Endothelial cell (in vitro differentiated cells): ENCODE measurements at places on chromosomes 5 and 9.

DNA sequence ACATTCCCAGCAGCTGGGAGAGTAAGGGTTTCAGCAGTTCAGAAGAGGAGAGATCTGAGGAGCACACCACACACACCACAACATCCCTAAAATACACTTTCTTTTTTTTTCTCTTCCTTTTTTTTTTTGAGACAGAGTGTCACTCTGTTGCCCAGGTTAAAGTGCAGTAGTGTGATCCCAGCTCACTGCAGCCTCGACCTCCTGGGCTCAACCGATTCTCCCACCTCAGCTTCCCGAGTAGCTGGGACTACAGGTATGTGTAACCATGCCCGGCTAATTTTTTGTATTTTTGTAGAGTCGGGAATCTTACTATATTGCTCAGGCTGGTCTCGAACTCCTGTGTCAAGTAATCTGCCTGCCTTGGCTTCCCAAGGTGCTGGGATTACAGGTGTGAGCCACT is 9.7 kb upstream of the UBAP1 start:
- no peak for DNase-seq

DNA sequence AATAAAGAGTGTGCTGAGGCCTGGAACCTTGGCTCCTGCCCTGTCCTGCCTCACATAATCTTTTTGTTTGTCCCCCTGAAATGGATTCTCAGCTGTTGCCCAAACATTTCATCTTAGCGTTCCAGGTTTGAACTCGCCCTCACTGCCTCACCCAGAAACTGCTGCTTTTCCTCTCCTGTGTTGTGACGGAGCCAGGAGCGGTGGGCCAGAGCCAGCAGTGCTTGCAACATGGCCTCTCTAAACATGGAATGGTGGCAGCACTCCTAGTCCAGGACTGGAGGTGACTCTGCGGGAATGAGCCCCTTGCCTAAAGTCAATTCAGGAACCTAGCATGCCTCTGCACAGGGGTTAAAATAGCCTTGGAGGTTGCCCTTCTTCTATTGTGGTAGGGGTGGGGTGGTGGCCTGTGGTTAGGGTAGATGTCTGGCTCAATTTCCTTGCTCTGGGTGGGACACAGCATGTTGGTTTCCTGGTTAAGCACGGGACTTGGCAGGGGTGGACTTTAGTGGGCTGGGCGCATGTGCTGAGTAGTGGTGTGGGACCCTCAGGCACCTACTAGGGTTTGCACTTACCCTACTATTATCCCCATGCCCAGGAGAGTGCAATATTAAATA is 101.6 kb downstream of the SLC25A46 start:
- no peak for DNase-seq

DNA sequence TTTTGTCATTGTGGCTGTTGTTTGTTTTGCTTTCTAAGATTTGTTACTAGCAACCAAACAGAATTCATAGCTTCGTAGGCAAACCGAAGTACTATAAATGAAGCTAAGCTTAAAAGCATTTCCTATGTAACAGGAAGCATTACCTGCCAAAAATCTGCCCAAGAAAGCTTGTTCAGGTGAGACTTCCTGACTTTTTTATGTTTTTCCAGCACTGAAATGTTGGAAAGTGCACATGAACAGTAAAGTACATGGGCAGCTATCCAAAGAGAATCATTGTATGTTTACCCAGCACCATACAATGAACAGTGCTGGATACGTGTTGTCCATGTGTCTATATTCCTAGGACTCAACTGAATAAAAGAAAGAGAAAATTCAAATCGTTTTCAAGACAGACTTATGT is 247.1 kb downstream of the NFIB start:
- DNase-seq: no peak

GRCh38 chr5:150600616-150601490 is 39.6 kb upstream of the SYNPO start:
- DNase-seq: no peak

GRCh38 chr5:80119372-80119771 is 84.2 kb downstream of the THBS4 start:
- DNase-seq: no peak

DNA sequence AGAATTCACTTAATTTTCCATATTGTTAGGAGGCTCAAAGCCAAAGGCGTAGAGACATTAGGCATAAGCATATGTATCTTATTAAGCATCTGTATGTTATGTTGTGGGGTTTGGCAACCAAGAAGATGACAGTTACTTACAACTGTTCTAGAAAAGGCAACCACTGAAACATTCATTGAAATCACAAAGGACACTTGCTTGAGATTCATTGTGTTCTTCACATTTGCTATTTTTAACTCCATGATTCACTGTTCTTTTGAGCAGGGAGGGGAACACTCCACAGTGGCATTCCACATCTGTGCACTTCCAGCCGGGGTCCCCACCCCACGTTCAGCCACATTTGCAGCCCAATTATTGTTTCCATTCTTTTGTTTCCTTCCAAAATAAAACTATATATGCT is 107.1 kb downstream of the PALM2AKAP2 start:
- no peak for DNase-seq

DNA sequence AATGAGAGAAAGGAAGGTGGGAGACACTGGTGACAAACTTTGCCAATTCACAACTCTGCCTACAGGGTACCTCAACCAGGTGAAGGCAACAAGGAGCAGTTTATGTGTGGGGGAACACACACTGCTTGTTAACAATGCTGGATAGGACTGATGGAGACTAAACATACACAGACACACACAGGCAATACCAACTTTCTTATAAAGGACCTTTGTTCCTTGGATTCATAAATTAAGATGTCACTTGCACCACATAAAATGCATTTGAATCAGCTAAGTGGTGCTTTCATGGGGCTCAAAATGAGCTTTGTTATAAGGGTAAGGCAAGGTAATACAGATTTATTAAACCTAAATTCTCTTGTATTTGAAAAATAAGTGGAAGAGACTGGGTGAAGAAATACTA is 4.0 kb downstream of the TSTD2 start:
- DNase-seq: no peak

GRCh38 chr5:155260798-155261197 is 247.2 kb downstream of the KIF4B start:
- peak; percentile 13 for DNase-seq

DNA sequence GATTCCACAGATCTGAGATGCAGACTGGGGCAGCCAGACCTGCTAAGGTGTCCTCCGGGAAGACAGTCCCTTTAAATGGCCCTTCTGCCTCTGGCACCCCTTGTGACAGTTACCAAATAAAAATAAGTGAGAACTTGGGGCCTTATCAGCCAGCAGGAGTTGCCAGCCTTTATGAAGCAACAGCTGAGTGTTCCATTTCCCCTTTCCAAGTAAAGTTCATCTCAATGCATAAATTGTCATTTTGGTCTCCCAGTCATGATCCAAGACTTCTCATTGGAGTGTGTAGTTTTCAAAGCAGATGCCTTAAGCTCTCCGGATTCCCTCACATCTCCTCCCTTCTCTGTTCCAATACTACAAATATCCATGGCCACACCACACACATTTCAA is 4.1 kb downstream of the PTCH1 start:
- no peak for DNase-seq

DNA sequence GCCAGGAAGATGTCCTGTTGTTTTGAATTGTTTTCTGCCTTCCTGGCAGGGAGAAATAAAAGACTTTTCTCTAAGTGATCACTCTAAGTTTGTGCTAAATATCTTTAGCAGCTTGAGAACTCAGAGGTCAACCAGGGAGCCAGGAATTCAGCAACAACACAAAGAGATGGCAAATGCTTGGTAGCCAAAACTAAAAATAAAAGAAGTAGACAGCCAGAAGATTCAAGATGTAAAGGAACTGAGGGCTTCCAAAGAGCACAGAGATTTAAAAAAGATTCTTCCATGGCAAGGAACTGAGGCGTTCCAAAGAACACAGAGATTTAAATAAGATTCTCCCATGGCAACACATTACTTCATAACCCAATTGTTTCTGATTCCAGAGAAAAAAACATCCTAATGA is 9.6 kb downstream of the DNAH5 start:
- DNase-seq: no peak

DNA sequence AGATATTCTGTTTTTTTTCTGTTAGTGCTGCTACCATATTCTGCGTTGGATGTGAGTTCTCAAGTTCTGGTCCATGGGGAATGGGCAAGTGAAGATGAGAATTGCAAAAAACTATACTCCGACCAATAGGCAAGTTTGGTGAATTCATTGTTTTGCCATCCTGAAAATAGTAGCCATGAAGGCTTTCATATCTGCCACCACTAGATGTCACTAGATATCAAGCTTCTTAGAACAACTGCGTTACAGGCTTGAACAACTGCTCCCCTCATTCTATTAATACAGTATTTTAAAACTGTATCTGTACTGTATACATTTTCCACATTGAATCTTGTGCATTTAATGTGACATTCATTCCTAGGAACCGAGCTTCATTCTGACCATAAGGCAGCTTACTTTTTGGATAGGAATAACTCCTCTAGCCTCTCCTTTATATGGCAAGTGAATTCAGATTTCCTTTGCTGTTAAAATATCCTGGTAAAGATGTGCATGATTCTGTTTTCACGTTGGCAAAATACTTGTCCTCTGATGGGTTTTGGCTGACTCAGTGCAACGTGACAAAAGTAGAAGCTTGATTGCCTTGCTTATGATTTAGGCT is 163.6 kb downstream of the SREK1 start:
- peak; percentile 24 for DNase-seq

- no peak for DNase-seq
Observed at GRCh38 chr5:132771503-132771998, 5.5 kb downstream of the SEPTIN8 start.

- DNase-seq: no peak
Observed at GRCh38 chr5:170132269-170132975, 26.7 kb downstream of the FOXI1 start.

DNA sequence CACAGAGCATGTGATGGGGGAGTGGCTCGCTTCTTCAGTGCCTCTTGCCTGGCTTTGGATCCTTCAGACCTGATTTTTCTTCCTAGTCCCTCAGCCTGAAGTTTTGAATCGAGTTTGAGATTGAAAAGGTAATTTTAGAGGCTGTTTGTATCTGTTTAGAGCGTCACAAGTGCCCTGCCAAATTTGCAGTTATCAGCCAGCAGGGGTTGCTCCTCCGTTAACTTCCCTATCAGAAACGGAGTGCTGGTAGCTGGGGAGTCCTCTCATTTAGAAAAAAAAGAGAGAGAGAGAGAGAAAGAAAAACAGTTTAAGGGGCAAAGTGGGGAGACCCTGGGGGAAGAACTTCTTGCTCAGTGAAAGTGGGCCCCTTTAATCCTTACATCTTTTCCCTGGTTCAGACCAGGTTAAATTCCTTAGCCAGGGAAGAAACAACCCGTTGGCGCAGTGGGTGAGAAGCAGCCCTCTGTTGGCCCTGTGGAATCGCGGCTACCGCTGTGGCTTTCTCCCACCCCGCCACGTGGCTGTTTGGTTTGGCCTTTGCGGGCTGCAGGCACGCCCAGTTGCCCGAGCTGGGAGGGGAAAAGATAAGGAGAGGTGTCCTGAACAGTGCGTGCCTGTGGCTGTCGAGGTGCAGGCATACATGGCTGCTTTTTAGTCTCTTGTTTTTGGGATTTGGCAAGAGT is 576.7 kb upstream of the ACO1 start:
- no peak for DNase-seq

DNA sequence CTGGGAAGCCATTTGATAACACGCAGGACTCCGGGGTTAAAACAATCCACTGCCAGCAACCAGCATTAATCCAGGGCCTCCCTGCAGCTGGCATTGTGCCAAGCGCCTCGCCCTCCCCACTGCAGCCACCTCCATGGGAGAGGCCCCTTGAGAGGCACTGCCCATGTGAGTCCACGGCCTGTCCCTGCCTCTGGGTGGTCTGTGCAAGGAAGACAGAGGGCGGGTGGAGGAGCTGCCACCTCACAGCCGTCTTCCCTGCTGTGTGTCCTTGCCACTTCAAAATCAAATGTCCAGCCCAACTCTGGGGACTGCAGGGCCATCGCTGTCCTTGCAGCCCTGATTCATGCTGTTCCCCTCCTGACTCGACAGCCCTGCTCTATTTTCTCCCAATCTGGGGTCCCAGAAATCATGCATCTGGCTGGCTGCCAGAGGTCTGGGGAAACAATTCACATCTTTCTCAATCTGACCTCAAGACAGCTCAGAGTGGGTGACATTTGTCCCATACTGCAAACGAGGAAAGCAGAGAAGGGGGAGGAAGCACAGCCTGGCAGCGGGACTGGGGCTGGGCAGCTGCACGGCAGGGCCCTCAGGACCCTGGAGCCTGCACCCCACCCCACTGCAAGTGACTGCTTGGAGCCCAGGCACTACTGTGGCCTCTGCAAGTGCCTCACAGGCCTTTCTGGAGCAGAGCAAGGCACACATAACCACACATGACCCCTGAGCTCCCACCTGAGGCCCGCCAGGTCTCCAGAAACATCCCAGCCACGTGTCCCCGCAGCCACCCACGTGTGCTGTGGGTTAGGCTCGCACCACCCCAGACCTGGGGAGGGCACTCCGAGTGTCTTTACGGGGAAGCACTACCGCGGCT is 15.7 kb downstream of the BRD3OS start:
- DNase-seq: no peak

- no peak for DNase-seq
Observed at GRCh38 chr9:129665814-129666520, 520 bp downstream of the PRRX2 start.

DNA sequence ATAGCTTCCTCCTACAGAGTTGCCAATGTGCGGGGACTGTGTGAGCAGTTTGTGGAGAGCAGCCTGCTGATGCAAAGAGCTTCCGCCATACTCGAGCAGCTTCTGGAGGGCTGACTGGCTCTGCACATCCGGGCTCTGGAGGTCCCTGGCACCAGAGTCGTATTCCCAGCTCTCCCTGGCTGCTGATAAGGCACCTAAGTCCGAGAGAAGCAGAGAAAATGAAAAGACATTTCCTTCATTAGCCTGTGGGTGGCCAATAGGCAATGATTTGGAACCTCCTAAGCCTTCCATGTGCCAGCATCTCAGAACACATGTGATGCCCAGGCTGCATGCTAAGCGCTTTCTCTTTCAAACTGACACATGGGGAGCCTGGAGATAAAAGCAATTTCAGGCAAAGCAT is 94.3 kb downstream of the TSSK1B start:
- DNase-seq: no peak

- no peak for DNase-seq
Observed at GRCh38 chr9:108119530-108120113, 630.1 kb upstream of the KLF4 start.

- DNase-seq: no peak
Observed at GRCh38 chr9:107249131-107249533, 33.9 kb upstream of the RAD23B start.

GRCh38 chr9:121550569-121551512 is 51.2 kb upstream of the GGTA1 start:
- DNase-seq: peak; percentile 97

DNA sequence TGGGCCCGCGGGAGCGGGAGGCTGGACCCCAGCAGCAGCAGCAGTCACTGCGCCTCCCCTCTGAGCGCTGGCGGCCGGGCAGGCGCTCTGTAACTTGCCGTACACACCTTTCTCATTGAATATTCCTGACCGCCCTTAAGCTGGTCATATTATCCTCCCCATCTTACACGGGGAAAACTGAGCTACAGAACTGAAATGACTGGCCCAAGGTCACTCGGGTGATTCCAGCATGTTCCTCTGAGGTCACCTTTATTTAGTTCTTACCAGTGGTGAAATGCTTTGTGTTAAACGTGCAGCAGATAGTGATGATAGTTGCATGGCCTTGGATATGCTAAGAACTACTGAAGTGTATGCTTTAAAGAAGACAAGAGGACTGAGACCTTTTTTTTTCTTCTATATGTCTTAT is 607 bp downstream of the UQCRQ start:
- DNase-seq: no peak

- DNase-seq: no peak
Observed at GRCh38 chr5:96823900-96824380, 16.2 kb upstream of the ERAP1 start.

- DNase-seq: no peak
Observed at GRCh38 chr9:121709798-121710197, 58.4 kb downstream of the DAB2IP start.
